ENCODE measurements at places on chromosomes 6 and 20.

DNA sequence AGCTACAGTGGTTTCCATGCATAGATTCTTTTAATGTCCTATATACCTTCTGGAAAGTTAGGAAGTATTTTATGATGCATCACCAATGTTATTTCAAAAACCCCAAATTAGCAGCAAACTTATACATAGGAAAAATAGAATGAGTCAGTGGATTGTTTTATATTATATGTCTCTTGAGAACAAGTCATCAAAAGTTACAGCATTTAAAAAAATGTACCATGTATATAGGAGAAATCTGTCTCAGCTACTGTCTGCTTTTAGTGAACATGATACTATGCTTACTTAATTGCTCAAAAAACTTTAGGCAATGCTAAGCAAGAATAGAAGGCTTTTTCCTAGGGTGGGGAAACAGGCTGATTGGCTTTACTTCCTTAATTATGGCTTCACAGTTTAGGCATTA lies 365.3 kb downstream of the SAMD5 start:
- no peaks in the 10 kb centered on the region for H3K36me3 ChIP-seq
- DNase-seq: no peak
- no peak overlapping the region for H3K4me3 ChIP-seq
- no peak overlapping the region for H3K27ac ChIP-seq
- H3K27me3 ChIP-seq: no peaks in the 10 kb centered on the region
- H3K4me1 ChIP-seq: no peaks in the 10 kb centered on the region

DNA sequence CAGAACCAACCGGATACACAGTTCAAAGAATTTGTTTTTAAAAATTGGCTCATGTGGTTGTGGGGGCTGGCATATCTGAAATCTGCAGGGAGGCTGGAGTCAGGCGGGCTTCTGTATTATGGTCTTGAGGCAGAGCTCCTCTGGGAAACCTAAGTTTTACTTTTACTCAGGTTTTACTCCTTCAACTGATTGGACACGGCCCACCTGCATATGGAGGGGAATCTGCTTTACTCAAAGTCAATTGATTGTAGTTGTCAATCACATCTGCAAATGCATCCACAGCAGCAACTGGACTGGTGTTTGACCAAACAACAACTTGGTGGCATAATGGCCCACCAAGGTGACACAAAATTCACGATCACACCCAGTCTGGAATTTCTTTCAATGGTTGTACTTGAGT lies 103.4 kb downstream of the ERMARD start:
- H3K36me3 ChIP-seq: no peaks in the 10 kb centered on the region
- no peak for DNase-seq
- H3K4me1 ChIP-seq: no peaks in the 10 kb centered on the region
- peaks cover 6% of the 10 kb centered on the region for H3K27me3 ChIP-seq

DNA sequence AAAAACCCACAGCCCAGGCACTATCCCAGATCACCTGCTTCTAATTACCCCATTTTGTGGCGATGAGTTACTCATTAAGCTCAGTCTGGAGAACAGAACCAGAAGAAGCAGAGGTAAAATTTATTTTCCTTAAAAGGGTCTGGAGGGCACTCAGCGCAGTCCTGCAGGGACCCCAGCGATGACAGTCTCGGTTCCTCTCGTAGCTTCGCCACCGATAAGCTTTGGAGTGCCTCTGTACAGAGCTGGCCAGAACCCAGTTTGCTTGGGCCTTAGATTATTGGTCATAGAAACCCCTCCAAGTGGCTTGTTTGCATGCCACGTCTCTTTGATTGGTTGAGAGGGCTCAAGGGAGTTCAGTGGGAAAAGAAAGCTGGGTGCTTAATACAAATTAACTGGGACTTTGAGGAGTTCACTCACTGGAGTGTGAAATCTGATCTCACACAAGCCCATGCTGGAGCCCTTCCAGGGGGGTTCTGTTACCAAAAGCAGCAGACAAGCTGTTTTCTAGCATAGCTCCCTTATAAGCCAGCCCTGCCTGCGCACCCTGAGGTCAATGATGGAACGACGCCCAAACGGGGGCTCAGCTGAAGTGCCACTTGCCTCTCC lies 158.5 kb upstream of the ARID1B start:
- DNase-seq: no peak
- H3K27ac ChIP-seq: no peak overlapping the region

GRCh38 chr6:144008120-144008811 lies at the start of gene PLAGL1:
PLAGL1 (minus strand) TSS chr6:144008259; CDS start chr6:143948136, 60,123 bp downstream.
- peaks cover 38% of the 10 kb centered on the region for H3K27me3 ChIP-seq
- peak within 1 kb of the TSS; percentile 74 for H3K4me3 ChIP-seq
- no peaks in the 10 kb centered on the region for H3K36me3 ChIP-seq
- H3K27ac ChIP-seq: peak within 1 kb of the TSS; percentile 50
- peaks cover 17% of the 10 kb centered on the region for H3K4me1 ChIP-seq

GRCh38 chr6:5343998-5344397 lies 82.7 kb downstream of the FARS2 start:
- no peak overlapping the region for H3K27ac ChIP-seq
- H3K4me1 ChIP-seq: peaks cover 17% of the 10 kb centered on the region
- H3K36me3 ChIP-seq: peaks cover 40% of the 10 kb centered on the region

DNA sequence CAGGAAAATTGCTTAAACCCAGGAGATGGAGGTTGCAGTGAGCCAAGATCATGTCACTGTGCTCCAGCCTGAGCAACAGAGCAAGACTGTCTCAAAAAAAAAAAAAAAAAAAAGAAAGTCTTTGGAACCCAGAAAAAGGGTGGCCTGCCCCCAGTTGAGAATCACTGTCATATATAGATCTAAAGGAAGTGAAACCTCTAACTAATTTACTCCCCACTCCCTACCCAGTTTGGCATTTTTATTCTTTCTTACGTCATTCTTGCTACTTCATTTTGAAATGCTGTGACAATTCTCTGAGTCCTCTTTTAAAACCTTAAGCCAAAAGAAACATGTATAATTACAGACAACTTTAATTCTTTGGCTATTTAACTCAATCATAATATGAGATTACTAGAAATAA lies 254.8 kb downstream of the CDC5L start:
- H3K27ac ChIP-seq: peak overlapping the region; percentile 98
- peaks cover 44% of the 10 kb centered on the region for H3K4me1 ChIP-seq
- H3K36me3 ChIP-seq: no peaks in the 10 kb centered on the region
- peak overlapping the region; percentile 61 for H3K4me3 ChIP-seq
- DNase-seq: no peak
- no peaks in the 10 kb centered on the region for H3K27me3 ChIP-seq

GRCh38 chr20:61722146-61722678 lies 343.5 kb downstream of the TAF4 start:
- H3K36me3 ChIP-seq: no peaks in the 10 kb centered on the region
- H3K27me3 ChIP-seq: no peaks in the 10 kb centered on the region
- DNase-seq: no peak
- H3K4me1 ChIP-seq: peaks cover 24% of the 10 kb centered on the region
- no peak overlapping the region for H3K4me3 ChIP-seq

DNA sequence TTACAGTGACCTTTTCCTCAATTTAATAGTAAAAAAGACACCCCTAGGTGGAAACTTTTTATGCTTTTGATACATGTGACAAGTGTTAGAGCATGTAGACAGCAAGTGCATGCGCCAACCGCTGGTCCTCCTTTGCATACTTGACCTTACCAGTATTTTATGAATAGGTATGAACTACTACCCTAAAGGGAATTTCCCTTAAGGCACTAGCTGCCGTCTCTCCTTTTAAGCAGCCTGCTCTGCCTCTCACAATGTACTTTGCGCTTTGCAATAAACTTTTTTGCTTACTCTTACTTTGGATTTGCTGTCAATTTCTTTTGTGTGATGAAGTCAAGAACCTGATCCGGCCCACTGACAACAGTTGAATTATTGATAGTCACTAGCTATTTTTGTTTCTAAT lies 50.6 kb upstream of the ZNF133 start:
- H3K27me3 ChIP-seq: peaks cover 54% of the 10 kb centered on the region
- no peak overlapping the region for H3K4me3 ChIP-seq
- DNase-seq: no peak
- no peaks in the 10 kb centered on the region for H3K36me3 ChIP-seq
- no peak overlapping the region for H3K27ac ChIP-seq

DNA sequence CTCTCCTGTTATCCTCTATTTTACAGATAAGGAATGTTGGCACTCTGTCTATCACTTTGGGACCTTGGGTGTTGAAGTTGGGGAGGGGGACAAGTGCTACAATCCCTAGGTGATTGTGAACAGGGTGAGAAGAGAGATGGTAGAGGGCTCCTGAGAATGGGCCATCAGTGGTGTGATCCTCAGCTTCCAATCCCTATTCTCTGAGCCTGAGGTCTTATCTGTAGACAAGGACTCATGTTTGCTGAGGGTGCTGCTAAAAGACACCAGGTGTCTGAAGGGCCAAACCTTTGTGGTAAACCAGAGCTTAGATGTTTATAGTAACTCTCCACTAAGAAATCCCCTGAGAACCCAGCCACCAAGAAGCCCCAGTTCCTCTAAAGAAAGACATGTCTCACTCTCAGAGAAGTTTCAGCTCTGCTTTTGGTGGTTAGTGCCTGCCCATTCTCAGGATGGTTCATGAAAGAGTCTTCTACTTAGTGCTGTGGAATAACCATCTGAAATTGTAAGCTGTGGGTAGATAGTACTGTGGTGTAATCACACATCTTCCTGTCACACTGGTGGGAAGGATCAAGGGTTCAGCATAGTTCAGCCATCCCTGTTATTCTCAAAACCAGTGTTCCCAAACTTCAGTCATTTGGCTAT lies 58.2 kb upstream of the IL20RA start:
- no peak overlapping the region for H3K4me3 ChIP-seq
- H3K36me3 ChIP-seq: no peaks in the 10 kb centered on the region
- peaks cover 24% of the 10 kb centered on the region for H3K4me1 ChIP-seq

- DNase-seq: no peak
- H3K36me3 ChIP-seq: no peaks in the 10 kb centered on the region
- H3K27ac ChIP-seq: no peak overlapping the region
- no peak overlapping the region for H3K4me3 ChIP-seq
- H3K4me1 ChIP-seq: peaks cover 12% of the 10 kb centered on the region
- H3K27me3 ChIP-seq: peaks cover 4% of the 10 kb centered on the region
Observed at GRCh38 chr6:105561486-105561885, 158.6 kb upstream of the PREP start.

GRCh38 chr20:17835240-17835933 lies 133.2 kb downstream of the SNX5 start:
- H3K36me3 ChIP-seq: no peaks in the 10 kb centered on the region
- H3K27me3 ChIP-seq: no peaks in the 10 kb centered on the region
- no peak overlapping the region for H3K4me3 ChIP-seq
- no peaks in the 10 kb centered on the region for H3K4me1 ChIP-seq
- no peak for DNase-seq

DNA sequence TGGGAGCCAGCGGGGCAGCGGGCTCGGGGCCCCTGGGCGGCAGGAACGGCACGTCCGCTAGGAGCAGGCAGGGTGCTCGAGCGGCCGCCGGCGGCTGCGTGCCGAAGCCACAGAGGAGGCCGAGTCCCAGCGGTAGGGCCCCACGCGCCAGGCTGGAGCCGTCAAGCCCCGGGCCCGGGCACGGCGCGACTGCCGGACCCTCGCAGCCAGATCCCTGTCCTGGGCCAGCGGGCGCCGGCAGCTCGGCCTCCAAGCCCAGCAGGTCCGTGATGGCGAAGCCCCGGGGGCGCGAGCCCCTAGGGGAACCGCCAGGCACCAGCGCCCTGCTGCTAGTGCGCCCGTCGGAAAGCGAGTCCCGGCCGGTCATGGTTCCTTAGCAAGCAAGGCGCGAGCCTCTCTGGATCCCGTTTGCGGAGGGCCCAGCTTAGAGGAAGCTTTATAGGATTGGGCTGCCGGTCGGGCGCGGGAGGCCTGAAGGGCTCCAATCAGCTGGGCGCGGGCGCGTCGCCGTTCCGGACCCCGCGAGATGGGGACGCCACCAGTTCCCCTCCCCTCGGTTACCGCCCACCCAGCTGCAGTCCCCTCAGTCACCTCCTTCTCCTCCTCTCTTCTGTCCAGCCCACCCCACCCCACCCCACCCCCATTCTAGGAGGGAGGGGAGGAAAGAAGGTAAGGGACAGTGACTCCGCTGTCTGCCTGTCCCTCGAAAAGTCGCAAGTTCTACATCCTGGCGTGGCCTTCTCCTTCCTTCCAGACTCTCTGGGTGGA lies at the start of gene VSX1:
TSS of gene VSX1 (minus strand) at position 412 of the 768 bp plus-strand sequence. CDS start at position 367, 45 bp downstream.
- H3K27ac ChIP-seq: no peak within 1 kb of the TSS
- no peak for DNase-seq
- peaks cover 88% of the 10 kb centered on the region for H3K27me3 ChIP-seq
- peaks cover 36% of the 10 kb centered on the region for H3K4me1 ChIP-seq

- no peak for DNase-seq
- H3K27ac ChIP-seq: no peak overlapping the region
- no peaks in the 10 kb centered on the region for H3K4me1 ChIP-seq
- no peaks in the 10 kb centered on the region for H3K36me3 ChIP-seq
Observed at GRCh38 chr6:11625302-11625701, 87.8 kb downstream of the TMEM170B start.

DNA sequence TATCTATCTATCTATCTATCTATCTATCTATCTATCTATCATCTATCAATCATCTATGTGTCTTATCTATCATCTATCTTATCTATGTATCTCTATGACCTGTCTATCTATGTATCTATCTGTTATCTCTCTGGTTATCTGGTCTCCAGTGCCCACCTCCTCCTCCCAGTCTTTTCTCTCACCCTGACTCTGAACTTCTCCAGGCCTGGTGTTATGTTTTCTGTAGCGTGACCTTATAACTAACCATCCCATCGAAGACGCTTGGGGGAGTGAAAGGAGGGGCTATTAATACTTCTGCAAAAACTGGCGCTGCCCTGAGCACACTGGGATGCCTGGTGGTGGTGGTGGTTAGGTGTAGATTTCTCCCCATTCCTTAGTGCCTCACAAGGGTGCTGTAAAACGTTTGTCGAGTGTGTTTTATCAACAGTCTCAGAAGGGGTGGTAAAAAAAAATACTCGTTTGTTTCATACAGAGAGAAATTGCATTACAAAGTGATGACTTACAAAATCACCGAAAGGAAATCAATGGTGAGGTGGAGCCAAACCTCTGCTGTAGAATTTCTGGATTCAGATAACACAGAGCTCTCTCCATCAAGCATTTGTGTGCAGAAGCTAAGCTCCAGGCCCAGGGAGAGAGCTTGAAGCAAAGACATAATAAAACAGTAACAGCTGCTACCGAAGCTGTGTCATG lies 156.2 kb downstream of the BCAS1 start:
- H3K4me3 ChIP-seq: peak overlapping the region; percentile 79
- no peaks in the 10 kb centered on the region for H3K36me3 ChIP-seq
- H3K4me1 ChIP-seq: peaks cover 46% of the 10 kb centered on the region
- no peaks in the 10 kb centered on the region for H3K27me3 ChIP-seq
- DNase-seq: no peak
- H3K27ac ChIP-seq: peak overlapping the region; percentile 40

GRCh38 chr20:18090044-18090443 lies 32.3 kb upstream of the OVOL2 start:
- no peaks in the 10 kb centered on the region for H3K4me1 ChIP-seq
- peaks cover 10% of the 10 kb centered on the region for H3K27me3 ChIP-seq
- no peak for DNase-seq
- H3K36me3 ChIP-seq: no peaks in the 10 kb centered on the region
- no peak overlapping the region for H3K27ac ChIP-seq
- H3K4me3 ChIP-seq: no peak overlapping the region

DNA sequence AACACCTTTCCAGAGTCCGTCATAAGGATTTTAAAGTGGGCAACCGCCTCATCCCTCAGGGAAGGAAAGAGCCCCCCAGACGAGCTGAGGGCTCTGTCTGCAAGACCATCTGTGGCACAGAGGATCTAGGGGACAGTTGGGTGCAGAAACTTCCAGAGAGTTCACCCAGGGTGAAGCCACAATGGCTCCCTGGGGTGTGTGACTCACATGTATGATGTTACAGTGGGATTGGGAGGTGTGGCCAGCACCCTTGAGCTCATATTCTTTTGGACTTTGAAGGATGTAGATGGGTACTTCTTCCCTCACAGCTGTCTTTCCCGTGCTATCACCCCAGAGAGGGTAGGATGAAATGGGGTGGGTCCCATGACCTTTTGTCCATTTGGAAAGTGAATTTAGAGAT lies 95.5 kb downstream of the NCR2 start:
- DNase-seq: no peak
- H3K4me3 ChIP-seq: no peak overlapping the region
- H3K27ac ChIP-seq: no peak overlapping the region
- peaks cover 13% of the 10 kb centered on the region for H3K4me1 ChIP-seq
- H3K27me3 ChIP-seq: peaks cover 32% of the 10 kb centered on the region
